ENCODE measurements at places on chromosomes 1 and 21.
A peak's percentile ranks its signal among the peaks of the same experiment; 100 is the strongest.

DNA sequence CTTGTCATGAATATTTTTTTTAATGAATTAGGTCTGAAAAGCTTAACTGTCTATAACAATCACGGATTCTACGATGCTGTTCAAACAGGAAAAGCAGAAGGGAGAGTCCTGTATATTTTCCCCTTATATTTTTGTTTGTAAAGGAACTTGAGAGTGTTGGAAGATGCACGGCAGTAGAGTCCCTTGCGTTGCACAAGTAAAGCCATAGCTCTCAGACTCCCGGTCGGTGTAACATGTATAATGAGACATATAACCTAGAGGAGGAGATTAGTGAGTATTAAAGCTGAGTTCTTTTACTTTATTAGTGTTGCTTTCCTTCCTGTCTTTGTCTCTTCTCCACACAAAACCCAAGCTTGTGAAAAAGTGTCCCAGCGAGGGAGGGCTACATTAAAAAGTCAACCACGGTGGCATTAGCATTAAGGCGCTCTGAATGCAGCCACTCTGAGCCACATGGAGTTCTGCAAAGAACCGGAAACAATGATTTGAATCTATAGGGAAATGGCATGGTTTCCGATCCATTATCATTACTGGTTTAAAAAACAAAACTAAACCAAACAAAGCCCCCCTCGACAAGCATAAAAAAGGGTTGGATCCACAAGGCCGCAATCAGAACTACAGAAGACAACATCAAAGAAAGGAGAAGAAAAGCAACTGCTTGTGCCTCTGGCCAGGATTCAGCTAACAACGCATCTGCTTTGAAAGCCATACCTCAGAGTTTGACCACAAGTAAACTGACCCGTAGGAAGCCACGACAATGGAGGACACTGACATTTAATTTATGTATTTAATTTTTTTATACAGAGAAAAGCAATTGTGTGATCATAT, 356.8 kb downstream of the LMO4 start:
- peak; percentile 14 for DNase-seq

- DNase-seq: no peak
These were observed 730 bp downstream of the ZCCHC17 start for GRCh38 chr1:31297277-31298247.

GRCh38 chr1:101388904-101389546, 152.2 kb downstream of the S1PR1 start:
- DNase-seq: no peak

- DNase-seq: no peak
These were observed 12.1 kb downstream of the SFPQ start for GRCh38 chr1:35180776-35181374.

Measured in tongue (tissue), 3 donors.